ENCODE measurements at places on chromosomes 13 and 19.

DNA sequence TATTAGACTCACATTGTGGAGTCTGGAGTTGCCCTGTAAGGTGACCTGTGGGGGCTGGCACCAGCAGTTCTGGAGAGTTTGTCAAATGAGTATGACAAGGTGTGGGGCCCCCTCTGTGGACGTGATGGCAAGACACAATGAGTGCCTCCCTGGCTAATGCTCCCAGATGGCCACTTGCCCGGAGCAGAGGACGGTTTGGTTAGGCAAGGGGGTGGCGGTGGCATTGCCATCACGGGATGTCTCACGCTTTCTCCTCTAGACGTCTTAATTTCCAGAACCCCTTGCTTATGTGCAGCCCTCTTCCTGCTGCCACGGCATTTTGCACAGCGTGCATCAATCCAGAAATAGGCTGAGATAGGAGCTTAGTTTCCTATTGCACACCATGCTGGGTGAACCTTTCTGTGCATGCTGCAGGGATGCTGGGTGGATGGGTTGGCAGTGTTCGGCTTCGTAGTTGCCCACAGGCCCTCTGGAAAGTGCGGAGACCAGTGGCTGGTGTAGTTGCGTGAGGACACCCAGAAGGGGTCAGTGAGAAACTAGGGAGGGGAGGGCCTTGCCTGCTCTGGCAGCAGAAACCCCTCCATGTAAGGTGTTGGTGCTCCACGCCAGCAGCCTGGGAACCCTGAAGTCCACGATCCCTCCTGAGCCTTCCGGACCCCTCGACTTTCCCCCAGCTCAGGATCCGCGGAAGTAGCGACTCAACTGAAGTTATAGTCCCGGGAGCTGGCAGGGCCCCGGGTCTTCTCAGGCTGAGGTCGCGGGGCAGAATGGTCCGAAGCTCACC lies 18.1 kb upstream of the LRP3 start:
- peak; percentile 50 for DNase-seq

- peak; percentile 43 for DNase-seq
Measured at GRCh38 chr19:39941615-39942365, 7.4 kb upstream of the FCGBP start.

- DNase-seq = no peak
Measured at GRCh38 chr13:64672751-64673150, 2557.4 kb downstream of the PCDH9 start.

- DNase-seq = no peak
Measured at GRCh38 chr13:90577726-90578125, 769.8 kb upstream of the MIR17HG start.

- no peak for DNase-seq
Measured at GRCh38 chr13:74299721-74300120, 165.5 kb upstream of the KLF12 start.

- peak; percentile 13 for DNase-seq
Measured at GRCh38 chr13:79282976-79283375, 123.1 kb downstream of the RBM26 start.

DNA sequence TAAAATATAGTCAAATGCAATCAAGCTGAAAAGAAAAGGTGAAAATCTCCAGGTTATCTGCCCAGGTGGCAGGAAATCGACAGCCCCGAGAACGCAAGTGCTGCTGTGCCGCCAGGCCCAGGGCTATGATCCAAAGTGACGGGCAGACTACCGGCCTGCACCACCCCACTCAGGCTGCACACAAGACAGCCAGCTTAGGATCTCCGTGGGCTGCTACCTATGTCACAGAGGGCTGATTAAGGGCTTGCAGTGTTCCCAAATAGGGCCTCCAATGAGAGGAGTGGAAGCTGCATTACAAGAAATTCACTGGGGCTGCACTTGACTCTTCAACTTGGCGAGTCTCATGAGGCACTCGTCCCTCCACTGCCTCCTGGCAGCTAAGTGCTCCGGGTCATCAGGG lies 121.8 kb downstream of the CRYL1 start:
- DNase-seq = no peak

- peak; percentile 95 for DNase-seq
Measured at GRCh38 chr13:97223711-97224541, 1.8 kb downstream of the MBNL2 start.

GRCh38 chr13:94765814-94766213 lies 53.5 kb upstream of the SOX21 start:
- DNase-seq = no peak
